ENCODE measurements at places on chromosomes 12 and 14.

- no peak for DNase-seq
Measured at GRCh38 chr12:121127501-121127900, 5.2 kb upstream of the P2RX7 start.

- no peak for DNase-seq
Measured at GRCh38 chr12:108519558-108519957, 4.5 kb downstream of the FICD start.

GRCh38 chr12:59559696-59560095 lies 36.1 kb upstream of the SLC16A7 start:
- DNase-seq, result no peak

DNA sequence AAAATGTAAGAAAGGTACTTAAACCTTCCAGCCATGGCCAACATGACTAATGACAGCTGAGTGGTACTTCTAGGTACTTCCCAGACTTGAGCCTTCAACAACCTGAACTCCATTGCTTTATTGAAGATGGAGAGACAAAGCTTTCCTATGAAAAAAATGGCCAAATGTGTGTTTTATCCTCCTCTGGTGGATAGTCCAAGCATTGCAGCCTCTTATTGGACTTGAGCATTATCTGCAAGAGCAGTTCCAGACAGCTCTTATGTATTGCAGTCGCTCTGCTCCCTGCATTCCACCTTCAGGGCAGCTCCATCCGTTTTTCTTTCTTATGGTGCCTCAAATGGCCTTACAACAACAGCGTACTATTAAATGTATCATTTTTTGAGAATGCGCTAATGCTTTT lies 588.2 kb downstream of the NRXN3 start:
- peak; percentile 20 for DNase-seq

- DNase-seq, result no peak
Measured at GRCh38 chr14:29734732-29735131, 192.9 kb downstream of the PRKD1 start.

- no peak for DNase-seq
Measured at GRCh38 chr12:54988402-54989054, 4.0 kb upstream of the TESPA1 start.

All from kidney capillary endothelial cell (primary cell).